ENCODE measurements at places on chromosomes 4 and X. TPM values are rescaled to one million over a fixed set of nuclear protein-coding genes. Genes with fewer than 3 reads are reported as not detected.

Gene IDH3G
- 57.7 TPM for total RNA-seq

Gene VEGFC
- total RNA-seq, result 47.1 TPM

Gene AMTN
- not detected for total RNA-seq

Gene DKK2
- 0.24 TPM for total RNA-seq

Gene GAGE1
- total RNA-seq, result not detected

Gene COL4A6
- total RNA-seq, result 0.92 TPM

Gene FLNA
- total RNA-seq, result 1,474 TPM

Gene CXCL3
- 1.3 TPM for total RNA-seq

Gene SLC49A3
- total RNA-seq, result 11.5 TPM

Gene CSAG3
- total RNA-seq, result not detected

Gene IQCM
- not detected for total RNA-seq

Gene GRPR
- 0.28 TPM for total RNA-seq

Gene ASB9
- 5.6 TPM for total RNA-seq

Gene ZNF711
- 5.2 TPM for total RNA-seq

Gene ARSJ
- 50.0 TPM for total RNA-seq

Gene TMSB15A
- 6.7 TPM for total RNA-seq

Gene MAGEA2B
- not detected for total RNA-seq

Gene SOWAHB
- total RNA-seq, result not detected

Gene PPEF1
- total RNA-seq, result not detected

Gene SSX2
- not detected for total RNA-seq

Gene TENM3
- total RNA-seq, result 6.2 TPM

Gene SLC25A43
- 11.5 TPM for total RNA-seq
